ENCODE measurements at places on chromosomes 13 and 19. TPM values are rescaled to one million over a fixed set of nuclear protein-coding genes. Genes with fewer than 3 reads are reported as not detected.

MAP3K10 gene
- total RNA-seq = 8.0 TPM

TPTE2 gene
- total RNA-seq = not detected

LRRC25 gene
- total RNA-seq = not detected

CHST8 gene
- total RNA-seq = not detected

- no peak for DNase-seq
These were observed 13.8 kb downstream of the STK24 start for GRCh38 chr13:98563071-98563470.

GRCh38 chr13:73851104-73851503 lies 283.1 kb downstream of the KLF12 start:
- no peak for DNase-seq

GRCh38 chr13:113862931-113863523 lies 849 bp downstream of the GAS6 start:
- peak; percentile 41 for DNase-seq

DNA sequence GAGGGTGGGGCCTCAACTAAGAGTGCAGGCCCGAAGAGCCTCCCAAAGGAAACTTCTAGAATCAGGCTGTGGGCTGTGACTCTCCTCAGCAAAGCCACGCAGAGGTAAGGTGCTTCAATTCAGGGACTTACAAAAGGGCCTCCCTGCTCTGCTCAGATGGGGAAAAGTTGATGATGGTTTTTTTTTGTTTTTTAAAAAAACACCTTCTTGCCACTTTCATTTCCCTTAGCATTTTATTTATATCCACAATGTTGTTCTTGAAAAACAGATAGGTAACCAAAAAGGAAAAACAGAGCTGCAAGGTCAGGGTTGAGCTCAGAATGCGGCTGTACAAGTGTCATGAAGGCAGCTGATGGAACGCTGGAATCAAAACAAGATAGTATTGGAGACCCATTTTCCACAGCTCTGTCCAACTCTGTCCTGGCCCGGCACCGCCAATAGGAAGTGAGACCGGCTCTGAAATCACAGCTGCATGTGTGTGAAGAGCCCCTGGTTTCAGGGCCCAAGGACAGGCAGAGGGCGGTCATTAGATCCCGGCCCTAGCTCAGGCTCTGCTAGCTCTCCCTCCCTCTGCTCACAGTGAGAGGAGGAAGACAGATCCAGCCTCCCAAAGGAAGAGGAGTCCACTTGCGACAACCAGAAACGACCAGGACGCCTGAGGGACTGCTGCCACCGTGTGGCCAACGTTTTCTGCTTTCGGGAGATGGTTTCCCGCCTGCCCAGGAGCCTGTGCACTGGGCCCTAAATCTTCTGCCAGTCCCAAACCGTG lies 58.3 kb downstream of the KLF2 start:
- peak; percentile 92 for DNase-seq

- DNase-seq = no peak
These were observed 6.8 kb downstream of the SLC8A2 start for GRCh38 chr19:47464675-47465419.

GRCh38 chr19:54674021-54674617 lies 11.3 kb downstream of the LILRB4 start:
- DNase-seq = peak; percentile 13

DNA sequence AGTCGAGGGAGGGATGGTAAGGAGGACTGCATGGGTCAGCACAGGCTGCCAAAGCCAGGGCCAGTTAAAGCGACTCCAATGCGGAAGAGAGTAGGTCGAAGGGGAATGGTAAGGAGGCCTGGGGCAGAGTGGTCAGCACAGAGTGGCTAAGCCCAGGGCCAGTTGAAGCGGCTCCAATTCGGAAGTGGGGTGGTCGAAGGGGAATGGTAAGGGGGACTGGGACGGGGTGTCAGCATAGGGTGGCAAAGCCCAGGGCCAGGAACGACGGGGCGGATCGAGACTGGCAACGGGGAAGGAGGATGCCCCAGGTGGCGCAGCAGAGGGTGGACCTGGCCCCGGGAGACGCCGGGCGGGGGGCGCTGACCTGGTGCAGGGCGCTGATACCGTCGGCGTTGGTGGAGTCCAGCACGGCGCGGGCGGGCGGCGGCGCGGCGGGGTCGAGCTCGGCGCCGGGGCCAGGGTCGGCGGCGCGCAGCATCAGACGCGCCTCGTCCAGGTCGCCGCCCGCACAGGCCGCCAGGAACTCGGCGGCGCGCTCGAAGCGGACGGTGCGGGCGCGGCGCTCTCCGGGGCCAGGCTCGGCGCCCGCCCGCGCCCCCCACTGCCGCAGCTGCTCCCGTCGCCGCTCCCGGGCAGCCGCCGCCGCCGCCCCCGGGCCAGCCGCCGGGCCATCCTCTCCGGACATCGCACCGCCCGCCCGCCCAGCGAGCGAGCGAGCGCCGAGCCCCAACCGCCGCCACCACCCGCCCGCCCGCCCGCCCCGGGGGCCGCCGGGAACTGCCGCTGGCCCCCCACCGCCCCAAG lies at the start of gene PPP1R12C:
PPP1R12C (minus strand) TSS at position 779 of the 804 bp plus-strand sequence; CDS start at position 685, 94 bp downstream.
- peak; percentile 5 for DNase-seq

GRCh38 chr13:37344056-37344455 lies 238.6 kb upstream of the CSNK1A1L start:
- DNase-seq = no peak

DNA sequence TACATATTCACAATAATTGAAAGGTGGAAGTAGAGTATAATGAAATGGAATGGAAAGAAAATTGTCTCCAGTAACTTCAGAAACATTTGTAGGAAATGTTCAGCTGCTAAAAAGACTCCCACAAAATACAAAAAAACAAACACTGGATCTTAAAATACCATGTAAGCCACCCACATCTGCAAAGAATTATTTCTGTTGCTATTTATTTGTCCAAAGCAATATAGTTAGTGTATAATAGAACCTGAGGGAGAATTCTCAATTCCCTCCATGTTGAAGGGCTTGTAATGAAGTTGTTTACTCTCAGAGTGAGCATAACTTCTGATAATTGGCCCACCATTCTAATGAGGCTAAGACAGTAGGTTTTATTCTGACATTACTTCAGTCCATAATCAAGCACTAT lies 37.4 kb upstream of the KLF12 start:
- no peak for DNase-seq

DNA sequence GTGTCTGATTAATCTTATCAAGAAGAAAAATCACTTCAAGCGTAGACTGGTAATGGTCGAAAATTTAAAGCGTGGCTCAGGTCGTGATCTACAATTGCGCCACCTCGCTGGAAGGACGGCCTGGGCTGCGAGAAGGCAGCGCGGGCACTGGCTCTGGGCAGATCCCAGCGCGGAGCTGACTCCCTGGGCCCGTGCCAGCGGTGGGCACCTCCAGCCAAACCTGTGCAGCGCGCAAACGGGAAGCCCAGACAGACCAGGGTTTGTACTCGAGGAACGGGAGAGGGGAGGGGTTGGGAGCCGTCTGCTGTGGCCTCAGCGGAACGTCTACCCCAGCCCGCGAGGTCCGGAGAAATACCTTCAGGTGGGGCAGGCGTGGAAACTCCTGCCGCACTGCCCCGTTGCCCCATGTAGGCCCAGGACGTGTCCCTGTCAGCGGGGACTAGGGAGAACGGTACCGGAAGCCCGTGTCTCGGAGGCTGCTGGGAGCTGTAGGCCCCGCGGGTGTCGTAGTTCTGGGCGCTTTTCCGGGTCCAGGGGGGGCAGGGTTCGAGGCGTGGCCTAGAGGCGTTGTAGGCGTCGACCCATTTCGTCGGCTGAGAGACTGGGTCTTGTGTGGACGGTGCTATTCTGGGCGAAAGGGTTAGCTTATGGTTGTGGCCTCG lies 21.1 kb downstream of the ZNF274 start:
- no peak for DNase-seq

- DNase-seq = no peak
These were observed 3.2 kb downstream of the CPB2 start for GRCh38 chr13:46101484-46102254.

DNA sequence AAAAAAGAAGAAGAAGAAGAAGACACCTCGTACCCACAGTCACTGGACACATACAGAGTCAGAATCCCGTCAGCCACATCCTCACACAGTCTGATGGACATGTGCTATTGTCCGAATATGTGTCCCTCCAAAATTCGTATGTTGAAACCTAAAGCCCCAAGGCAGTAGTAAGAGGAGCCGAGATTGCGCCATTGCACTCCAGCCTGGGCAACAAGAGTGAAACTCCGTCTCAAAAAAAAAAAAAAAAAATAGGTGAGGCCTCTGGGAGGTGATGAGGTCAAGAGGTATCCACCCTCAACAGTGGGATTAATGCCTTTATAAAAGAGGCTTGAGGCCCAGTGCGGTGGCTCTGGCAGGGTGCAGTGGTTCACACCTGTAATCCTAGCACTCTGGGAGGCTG lies 2.6 kb upstream of the DENND1C start:
- no peak for DNase-seq

GRCh38 chr19:40309666-40310065 lies 24.5 kb upstream of the AKT2 start:
- no peak for DNase-seq

DNA sequence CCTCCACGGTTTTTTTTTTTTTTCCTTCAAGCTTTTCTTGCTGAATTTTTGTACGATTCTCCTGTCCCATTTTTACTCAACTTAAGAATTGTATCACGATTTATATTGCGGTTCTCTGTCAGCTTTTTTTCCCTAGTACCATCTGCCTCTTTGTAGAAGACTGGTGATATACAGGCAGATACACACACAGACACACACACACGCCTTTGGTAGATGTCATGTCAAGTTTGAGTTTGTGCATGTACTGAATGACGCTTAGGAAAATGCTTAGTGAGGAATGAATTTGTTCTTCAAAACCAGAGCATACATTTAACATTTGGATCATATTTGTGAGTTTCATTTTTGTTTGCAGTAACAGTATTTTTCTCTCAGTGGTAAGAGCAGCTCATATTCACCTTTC lies 82.0 kb upstream of the MBNL2 start:
- DNase-seq = no peak

DNA sequence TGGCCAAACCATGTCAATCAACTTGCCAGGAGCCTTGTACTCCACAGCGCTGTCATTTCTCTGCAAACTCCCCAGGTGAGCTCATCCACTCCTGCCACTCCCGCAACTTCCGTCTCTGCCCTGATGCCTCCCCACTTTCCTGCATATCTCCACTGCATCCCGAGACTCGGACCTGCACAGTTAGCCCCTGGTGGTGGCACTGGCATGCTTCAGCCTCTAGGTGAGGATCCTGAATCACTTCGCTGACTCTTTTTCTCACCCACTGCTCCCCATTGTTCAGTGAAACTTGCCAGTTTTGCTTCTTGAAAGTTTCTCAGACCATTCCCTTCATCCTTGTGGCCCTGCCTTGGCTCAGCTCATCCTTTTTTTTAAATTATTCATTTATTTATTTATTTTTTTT lies 3.4 kb upstream of the CTU1 start:
- no peak for DNase-seq

DNA sequence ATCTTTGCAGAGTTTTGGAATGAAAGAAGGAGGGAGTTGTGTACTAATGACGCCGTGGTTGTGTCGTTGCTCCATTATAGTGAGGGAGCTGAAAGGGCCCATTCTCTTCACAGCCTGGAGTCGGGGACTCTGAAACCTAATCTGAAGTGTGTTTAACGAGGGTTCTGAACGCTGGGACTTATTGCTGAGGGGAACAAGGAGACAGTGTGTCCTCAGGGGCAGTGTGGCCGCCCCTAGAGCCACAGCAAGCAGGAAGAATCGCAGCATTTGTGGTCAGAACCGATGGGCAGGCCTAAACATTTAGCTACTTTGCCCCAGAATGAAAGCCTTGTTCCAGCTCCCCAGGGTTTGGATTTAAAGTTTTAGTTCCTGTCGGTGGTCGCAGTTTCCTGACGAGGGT lies 156.4 kb upstream of the RNF113B start:
- DNase-seq = no peak

DNA sequence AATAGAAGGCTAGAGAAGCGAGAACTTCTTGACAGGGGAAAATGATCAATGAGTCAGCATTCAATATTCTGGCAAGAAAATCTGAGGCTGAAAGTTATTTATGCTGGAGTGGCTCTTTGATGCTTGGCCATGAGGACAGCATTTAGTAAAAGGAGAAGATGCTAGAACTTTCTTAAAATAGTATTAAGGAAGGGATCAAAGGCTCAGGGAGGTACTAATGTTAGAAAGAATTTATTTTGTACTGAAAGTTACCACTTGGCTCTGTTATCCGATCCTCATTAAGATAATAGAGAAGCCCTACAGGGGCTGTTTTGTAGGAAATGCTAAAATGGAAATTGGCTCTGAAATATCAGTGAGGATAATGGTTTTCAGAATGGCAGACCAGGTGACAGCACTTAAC lies 1774.6 kb upstream of the PCDH20 start:
- no peak for DNase-seq

DNA sequence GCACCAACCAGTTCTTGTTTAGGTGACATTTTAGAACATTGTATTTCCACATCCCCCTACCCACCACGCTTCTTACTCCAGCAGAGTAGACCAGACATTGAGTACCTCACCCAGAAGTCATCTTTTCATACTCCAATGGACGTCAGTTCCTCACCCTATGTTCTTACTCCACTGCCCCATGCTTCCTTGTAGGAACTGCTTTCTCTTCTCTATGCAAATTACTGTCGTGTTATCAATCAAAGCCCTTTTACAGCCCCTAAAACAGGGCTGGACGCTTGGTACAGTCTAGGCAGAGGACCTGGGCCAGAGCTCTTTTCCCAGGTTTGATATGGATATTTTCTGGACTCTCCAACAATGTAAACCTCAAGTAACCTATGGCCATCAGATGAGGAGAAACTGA lies 58.2 kb downstream of the USP12 start:
- no peak for DNase-seq

DNA sequence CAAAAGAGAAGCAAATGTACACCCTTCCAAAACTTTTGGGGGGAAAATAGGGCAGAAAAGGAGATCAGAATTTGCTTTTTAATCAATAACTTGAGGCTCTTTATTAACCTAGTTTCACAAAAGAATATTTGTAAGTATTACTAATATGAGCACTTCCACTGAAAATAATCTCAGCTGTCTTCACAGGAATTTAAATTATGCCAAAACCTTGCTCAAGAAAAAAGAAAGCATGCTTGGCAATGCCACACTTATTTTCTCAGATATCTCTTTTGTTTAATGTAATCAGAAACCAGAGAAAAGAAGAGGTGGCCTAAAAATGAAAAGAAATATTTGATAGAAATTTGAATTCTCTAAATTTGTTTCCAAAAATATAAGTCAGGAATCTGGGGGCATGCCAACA lies 234.9 kb upstream of the GPC6 start:
- DNase-seq = peak; percentile 54

DNA sequence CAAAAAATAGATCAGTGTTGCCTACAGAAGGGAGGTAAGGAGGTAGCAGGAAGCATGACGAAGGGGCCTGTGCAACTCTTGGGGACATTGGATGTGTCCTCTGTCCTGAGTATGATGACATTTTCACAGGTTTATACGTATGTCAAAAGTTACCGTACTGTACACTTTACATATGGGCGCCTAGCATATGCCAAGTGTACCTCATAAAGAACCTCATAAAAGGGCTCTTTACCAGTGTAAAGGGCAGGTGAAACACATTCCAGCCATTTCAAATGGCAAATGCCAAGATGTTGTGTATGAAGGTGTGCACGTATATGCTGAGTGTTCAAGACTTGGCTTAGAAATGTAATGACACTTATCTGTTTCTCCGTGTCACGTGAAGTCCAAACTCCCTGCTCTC lies 573.4 kb downstream of the EFNB2 start:
- no peak for DNase-seq

Measured in fibroblast of the aortic adventitia (primary cell).